ENCODE measurements at places on chromosomes 2 and 18.

GRCh38 chr2:223121283-223121682 lies 69.3 kb downstream of the KCNE4 start:
- DNase-seq, result no peak

DNA sequence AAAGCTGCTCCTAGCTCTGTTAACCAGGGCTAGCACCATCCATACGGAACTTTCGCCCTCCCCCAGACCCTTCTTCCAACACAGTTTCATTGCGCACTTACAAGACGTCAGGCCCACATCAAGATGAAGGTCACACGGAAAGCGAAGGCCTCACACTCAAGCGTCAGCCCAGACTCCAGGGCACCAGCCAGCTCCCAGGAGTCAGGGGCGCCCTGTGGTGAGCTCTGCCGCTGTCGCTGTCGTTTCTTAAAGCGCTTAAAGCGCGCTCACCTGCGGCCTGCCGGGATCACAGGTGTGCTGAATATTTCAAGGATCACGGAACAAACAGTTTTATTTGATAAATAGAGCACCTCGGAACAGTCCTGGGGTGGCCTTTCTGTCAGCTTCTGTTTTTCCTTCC lies 163.1 kb downstream of the CDH20 start:
- DNase-seq, result no peak

- DNase-seq, result no peak
Measured at GRCh38 chr2:230586328-230586982, 126.2 kb upstream of the CAB39 start.

GRCh38 chr2:28616396-28616999 lies 120.6 kb downstream of the PLB1 start:
- DNase-seq, result no peak

DNA sequence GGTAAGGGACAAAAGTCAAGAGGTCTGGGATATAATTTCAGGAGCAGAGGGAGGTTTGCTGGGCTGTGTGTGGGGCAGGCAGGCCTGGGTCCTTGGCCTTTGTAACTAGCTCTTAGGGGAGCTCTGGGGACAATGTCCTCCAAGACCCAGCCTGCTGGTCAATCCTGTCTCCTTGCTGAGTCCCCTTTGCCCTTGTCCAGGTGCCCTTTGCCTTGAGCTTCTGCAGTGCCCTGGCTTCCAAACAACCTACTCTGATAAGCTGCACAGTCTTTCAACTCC lies 30.0 kb upstream of the REEP1 start:
- DNase-seq, result no peak

GRCh38 chr2:135839713-135840112 lies 2.7 kb upstream of the LCT start:
- peak; percentile 65 for DNase-seq
